ENCODE measurements at places on chromosomes 2 and 18. TPM values are rescaled to one million over a fixed set of nuclear protein-coding genes. Genes with fewer than 3 reads are reported as not detected.

DNA sequence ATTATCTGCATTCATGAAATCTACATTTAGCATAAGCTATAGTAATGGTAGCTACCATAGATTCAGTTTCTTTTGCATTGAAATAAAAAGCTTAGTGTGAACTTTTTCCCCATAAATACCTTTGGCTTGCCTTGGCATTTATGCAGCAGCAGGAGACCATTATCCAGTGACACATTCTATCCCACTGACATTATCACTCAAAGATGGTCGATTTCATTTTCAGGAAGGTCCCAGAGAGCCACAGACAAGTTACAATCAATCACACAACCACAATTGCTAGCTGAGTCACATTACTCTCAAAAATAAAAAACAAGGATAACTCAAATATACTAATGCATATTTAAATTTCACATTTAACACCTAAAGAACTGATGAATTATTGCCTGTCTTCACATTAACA, 512.7 kb upstream of the CDH2 start:
- no peak for DNase-seq

- no peak for DNase-seq
Observed at GRCh38 chr2:84435345-84436025, 23.6 kb downstream of the SUCLG1 start.

GRCh38 chr2:210476194-210477128, at the start of gene LANCL1:
Gene LANCL1, minus strand, starts transcription at chr2:210476759. Its CDS starts 363 bp downstream, at chr2:210476396.
- DNase-seq: peak; percentile 77

The GPC1 gene
- 2.4 TPM for total RNA-seq

The TDRD15 gene
- total RNA-seq: not detected
